ENCODE measurements at places on chromosomes 3 and 15. TPM values are rescaled to one million over a fixed set of nuclear protein-coding genes. Genes with fewer than 3 reads are reported as not detected.

DNA sequence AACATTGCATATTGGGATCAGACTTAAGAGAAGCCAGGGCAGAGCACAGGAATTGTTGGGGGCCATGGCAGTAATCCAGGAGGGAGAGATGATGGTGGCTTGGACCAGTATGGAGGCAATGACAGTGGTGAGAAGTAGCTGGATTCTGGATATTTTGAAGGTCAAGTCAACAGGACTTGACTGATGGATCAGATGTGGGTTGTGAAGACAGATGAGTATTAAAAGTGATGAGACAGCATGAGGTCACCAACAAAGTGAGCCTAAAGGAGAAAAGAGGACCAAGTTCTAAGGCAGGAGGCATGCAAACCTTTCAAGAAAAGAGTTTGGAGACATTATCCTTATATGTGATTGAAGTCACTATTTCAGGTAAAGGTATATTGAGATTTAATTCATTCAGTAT, 56.6 kb upstream of the TIPARP start:
- H3K4me3 ChIP-seq, result no peak overlapping the region
- H3K27me3 ChIP-seq, result peaks cover 2% of the 10 kb centered on the region
- DNase-seq, result no peak

GRCh38 chr15:31262901-31263671, 63.5 kb upstream of the KLF13 start:
- H3K27me3 ChIP-seq, result peaks cover 2% of the 10 kb centered on the region
- H3K36me3 ChIP-seq, result no peaks in the 10 kb centered on the region
- no peak overlapping the region for H3K4me3 ChIP-seq
- peaks cover 77% of the 10 kb centered on the region for H3K4me1 ChIP-seq
- DNase-seq, result no peak

GRCh38 chr15:90042766-90043529, 41.8 kb downstream of the ZNF710 start:
- H3K27ac ChIP-seq, result no peak overlapping the region
- peaks cover 44% of the 10 kb centered on the region for H3K4me1 ChIP-seq
- DNase-seq, result no peak
- no peaks in the 10 kb centered on the region for H3K36me3 ChIP-seq

The PLA1A gene
- total RNA-seq, result not detected

The PIGX gene
- 37.8 TPM for total RNA-seq

GRCh38 chr15:74343797-74344127, 23.7 kb downstream of the CYP11A1 start:
- peaks cover 2% of the 10 kb centered on the region for H3K27me3 ChIP-seq
- peaks cover 5% of the 10 kb centered on the region for H3K4me1 ChIP-seq
- no peak for DNase-seq
- no peak overlapping the region for H3K27ac ChIP-seq
- H3K36me3 ChIP-seq, result no peaks in the 10 kb centered on the region

The ATP13A5 gene
- not detected for total RNA-seq

DNA sequence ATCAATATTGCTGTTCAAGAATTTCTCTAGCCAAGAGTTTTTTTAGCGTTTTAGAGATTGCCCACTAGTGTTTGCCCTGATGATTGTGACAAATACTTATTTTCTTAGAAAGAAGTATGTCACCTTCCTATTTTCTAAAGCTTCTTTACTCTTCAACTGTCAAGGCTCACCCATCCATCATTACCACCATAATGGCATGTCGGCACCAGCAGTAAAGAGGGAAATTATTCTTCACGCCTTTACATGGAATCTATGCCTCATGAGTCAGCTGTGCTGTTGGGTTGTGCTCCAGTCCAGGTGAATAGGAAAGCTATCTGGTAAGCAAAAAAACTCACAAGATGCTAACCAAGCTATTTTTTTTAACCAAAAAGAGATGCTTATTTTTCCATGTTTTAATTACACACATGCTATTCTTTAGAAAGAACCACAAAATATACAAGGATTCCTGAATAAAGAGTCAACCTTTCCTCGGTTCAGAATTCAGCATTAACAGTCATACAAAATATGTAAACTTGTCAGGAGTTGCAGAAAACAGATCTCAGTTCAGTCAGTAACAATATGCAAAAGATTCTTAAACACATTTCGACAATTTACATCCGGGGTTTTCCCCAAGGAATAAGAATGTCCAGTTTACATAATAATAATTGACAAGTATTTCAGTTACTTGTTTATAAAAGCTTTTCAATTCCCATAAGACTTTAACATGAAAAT, 128.0 kb downstream of the ATP8B4 start:
- H3K27me3 ChIP-seq, result peaks cover 2% of the 10 kb centered on the region
- H3K4me1 ChIP-seq, result no peaks in the 10 kb centered on the region
- no peaks in the 10 kb centered on the region for H3K36me3 ChIP-seq
- no peak overlapping the region for H3K4me3 ChIP-seq

- H3K27me3 ChIP-seq, result peaks cover 9% of the 10 kb centered on the region
- no peaks in the 10 kb centered on the region for H3K36me3 ChIP-seq
- peaks cover 60% of the 10 kb centered on the region for H3K4me1 ChIP-seq
- DNase-seq, result peak; percentile 61
- H3K27ac ChIP-seq, result peak overlapping the region; percentile 87
- peak overlapping the region; percentile 96 for H3K4me3 ChIP-seq
Measured at GRCh38 chr3:66499881-66500575, 794 bp downstream of the LRIG1 start.

- H3K4me3 ChIP-seq, result no peak overlapping the region
- H3K4me1 ChIP-seq, result peaks cover 2% of the 10 kb centered on the region
- H3K36me3 ChIP-seq, result no peaks in the 10 kb centered on the region
- no peak for DNase-seq
Measured at GRCh38 chr3:8969241-8969640, 6.0 kb upstream of the RAD18 start.

- H3K4me3 ChIP-seq, result no peak overlapping the region
- H3K36me3 ChIP-seq, result no peaks in the 10 kb centered on the region
- H3K27me3 ChIP-seq, result no peaks in the 10 kb centered on the region
- H3K27ac ChIP-seq, result no peak overlapping the region
Measured at GRCh38 chr3:146889626-146890025, 284.5 kb upstream of the PLSCR5 start.

The UQCRC1 gene
- 231 TPM for total RNA-seq

DNA sequence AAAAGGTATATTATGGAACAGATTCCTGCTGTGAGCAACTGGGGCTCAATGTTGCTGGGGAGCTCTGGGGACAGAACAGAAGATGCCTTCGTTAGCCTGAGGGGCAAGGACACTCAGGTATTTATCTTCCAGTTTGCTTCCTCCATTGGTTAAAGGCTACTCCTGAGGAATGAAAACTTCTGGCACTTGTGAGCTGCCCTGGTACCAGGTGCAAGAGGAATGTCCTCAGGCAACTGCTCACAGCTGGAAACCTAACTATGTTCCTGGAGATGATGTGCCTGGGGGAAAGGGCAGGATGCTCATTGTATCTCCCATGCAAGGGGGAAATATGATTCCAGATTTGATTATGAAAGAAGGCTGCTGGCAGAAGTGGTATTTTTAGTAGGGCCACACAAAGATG, 54.0 kb upstream of the BBX start:
- H3K4me3 ChIP-seq, result no peak overlapping the region
- no peaks in the 10 kb centered on the region for H3K4me1 ChIP-seq
- no peak for DNase-seq
- no peak overlapping the region for H3K27ac ChIP-seq
- no peaks in the 10 kb centered on the region for H3K36me3 ChIP-seq
- H3K27me3 ChIP-seq, result peaks cover 17% of the 10 kb centered on the region

DNA sequence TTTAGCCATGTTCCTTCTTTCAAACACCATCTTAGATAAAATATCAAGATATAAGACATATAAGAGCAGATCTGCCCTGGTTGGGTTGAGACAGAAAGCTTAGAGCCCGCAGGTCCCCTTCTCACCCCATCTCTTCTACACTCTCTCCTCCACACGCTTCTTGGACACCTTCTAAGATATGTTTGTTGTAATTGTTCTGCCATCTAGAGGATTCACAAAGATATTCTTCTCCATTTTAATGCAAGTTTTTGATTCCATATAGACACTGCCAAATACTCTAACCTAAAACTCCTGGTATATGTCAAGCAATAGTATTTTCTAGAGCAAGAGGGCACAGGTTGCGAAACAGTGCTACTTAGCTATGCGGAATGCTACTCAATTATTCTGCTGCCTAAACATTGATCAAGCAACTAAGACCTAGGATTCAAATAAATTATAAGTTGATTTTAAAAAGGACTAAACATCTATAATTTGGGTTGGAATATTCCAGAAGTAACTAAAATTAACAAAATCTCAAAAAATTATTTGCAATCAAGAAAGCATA, 6.8 kb downstream of the CHRM5 start:
- DNase-seq, result no peak
- no peaks in the 10 kb centered on the region for H3K4me1 ChIP-seq
- no peaks in the 10 kb centered on the region for H3K27me3 ChIP-seq
- no peak overlapping the region for H3K4me3 ChIP-seq
- no peaks in the 10 kb centered on the region for H3K36me3 ChIP-seq

DNA sequence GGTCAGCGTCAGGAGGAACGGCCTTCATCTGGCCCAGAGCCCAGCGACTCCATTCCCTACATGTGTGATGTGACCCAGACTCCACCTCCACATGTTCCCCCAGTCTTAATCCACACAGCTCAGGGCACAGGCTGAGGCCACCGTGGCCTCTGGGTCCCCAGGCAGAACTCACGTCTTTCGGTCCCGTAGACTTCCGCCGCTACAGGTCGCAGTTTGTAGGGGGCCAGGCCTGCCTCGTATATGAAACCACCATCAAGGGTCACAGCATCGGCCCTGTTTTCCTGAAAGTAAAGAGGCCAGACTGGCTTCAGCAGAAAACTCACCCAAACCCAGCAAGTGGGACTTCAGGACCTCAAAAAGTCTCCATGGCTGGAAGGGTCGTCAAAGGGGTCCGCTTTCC, 8.6 kb downstream of the LTF start:
- no peak overlapping the region for H3K27ac ChIP-seq
- no peak overlapping the region for H3K4me3 ChIP-seq
- no peak for DNase-seq
- H3K27me3 ChIP-seq, result peaks cover 13% of the 10 kb centered on the region

DNA sequence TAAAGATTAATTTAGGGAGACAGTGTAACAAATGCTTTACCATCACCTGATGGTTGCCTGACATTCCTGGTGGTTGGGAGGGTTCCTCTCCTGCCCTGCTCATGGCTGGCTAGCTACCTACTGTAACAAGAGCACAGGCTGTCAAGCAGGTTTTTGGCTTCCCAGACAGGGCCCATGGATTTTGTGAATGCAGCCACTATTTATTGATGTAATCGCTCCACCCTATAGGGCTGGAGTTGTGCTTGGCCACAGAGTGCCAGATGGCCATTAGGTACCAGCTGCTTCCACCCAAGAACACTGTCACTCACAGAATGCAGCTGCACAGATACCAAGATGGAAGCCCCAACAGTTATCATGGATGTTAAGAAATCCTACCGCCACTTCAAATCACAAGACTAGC, 31.0 kb upstream of the KLHL25 start:
- H3K4me1 ChIP-seq, result no peaks in the 10 kb centered on the region
- DNase-seq, result no peak
- no peak overlapping the region for H3K4me3 ChIP-seq
- no peaks in the 10 kb centered on the region for H3K27me3 ChIP-seq
- H3K27ac ChIP-seq, result no peak overlapping the region

GRCh38 chr3:136247855-136248590, 2.1 kb upstream of the PCCB start:
- no peak overlapping the region for H3K27ac ChIP-seq
- DNase-seq, result no peak
- H3K4me3 ChIP-seq, result no peak overlapping the region
- H3K27me3 ChIP-seq, result no peaks in the 10 kb centered on the region
- H3K4me1 ChIP-seq, result peaks cover 15% of the 10 kb centered on the region

GRCh38 chr3:124966521-124967445, 32.2 kb upstream of the MUC13 start:
- H3K4me1 ChIP-seq, result peaks cover 8% of the 10 kb centered on the region
- H3K27me3 ChIP-seq, result no peaks in the 10 kb centered on the region
- H3K36me3 ChIP-seq, result peaks cover 13% of the 10 kb centered on the region
- H3K27ac ChIP-seq, result no peak overlapping the region

The MASP1 gene
- total RNA-seq, result not detected

- H3K27ac ChIP-seq, result no peak overlapping the region
- no peaks in the 10 kb centered on the region for H3K4me1 ChIP-seq
- peaks cover 3% of the 10 kb centered on the region for H3K27me3 ChIP-seq
- H3K36me3 ChIP-seq, result no peaks in the 10 kb centered on the region
Measured at GRCh38 chr15:66730168-66731021, 28.4 kb downstream of the SMAD6 start.

The LRRC58 gene
- total RNA-seq, result 22.2 TPM

The DYNLT2B gene
- total RNA-seq, result 16.3 TPM

The CSK gene
- 272 TPM for total RNA-seq

The VPS18 gene
- total RNA-seq, result 6.2 TPM

DNA sequence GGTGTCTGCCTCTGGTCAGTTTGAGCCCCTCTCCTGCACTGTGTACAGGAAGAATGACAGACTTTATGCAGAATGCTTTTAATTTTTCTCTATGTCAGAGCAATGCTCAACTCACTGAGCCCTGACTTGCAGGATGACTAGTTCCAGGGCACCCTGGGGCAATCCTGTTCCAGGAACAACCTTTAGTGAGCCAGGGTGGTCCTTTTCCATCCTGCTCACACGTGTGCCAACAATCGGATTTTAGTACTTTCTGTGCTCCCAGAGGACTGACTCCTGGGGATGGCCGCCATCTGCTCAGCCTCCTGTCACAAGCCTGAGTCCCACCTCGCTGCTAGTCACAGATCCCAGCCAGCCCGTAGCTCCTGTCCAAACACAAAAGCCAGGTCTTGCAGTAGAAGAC, 48.2 kb upstream of the ALDH1A3 start:
- peaks cover 25% of the 10 kb centered on the region for H3K27me3 ChIP-seq
- DNase-seq, result no peak
- H3K4me3 ChIP-seq, result no peak overlapping the region
- H3K36me3 ChIP-seq, result no peaks in the 10 kb centered on the region
- H3K27ac ChIP-seq, result no peak overlapping the region

The TMEM62 gene
- total RNA-seq, result 12.9 TPM

- no peaks in the 10 kb centered on the region for H3K4me1 ChIP-seq
- no peak overlapping the region for H3K27ac ChIP-seq
- DNase-seq, result no peak
- no peaks in the 10 kb centered on the region for H3K36me3 ChIP-seq
Measured at GRCh38 chr3:36229496-36229895, 150.8 kb upstream of the STAC start.

DNA sequence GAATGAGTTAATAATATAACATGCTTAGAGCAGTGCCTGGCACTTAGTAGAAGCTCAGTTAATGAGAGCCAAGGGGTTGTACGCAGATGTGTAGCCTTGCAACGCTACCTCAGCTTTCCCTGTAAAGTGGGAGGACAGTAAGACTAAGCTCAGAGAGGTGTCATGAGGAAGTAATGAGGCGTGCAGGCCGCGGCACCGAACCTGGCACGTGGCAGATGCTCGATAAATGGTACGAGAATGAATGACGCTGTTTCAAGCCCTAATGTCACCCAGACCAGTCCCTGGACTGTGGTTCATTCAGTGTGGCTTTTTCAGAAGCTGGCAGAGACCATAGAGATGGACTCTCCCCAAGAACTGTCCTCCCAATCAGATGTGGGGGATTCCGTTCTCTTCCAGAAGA, 21.2 kb downstream of the GRIP2 start:
- H3K27ac ChIP-seq, result no peak overlapping the region
- no peaks in the 10 kb centered on the region for H3K27me3 ChIP-seq
- no peaks in the 10 kb centered on the region for H3K36me3 ChIP-seq
- no peak overlapping the region for H3K4me3 ChIP-seq

The STAB1 gene
- 0.09 TPM for total RNA-seq

GRCh38 chr3:194730365-194730764, 44.7 kb downstream of the FAM43A start:
- DNase-seq, result no peak
- peaks cover 18% of the 10 kb centered on the region for H3K27me3 ChIP-seq
- H3K27ac ChIP-seq, result no peak overlapping the region
- H3K4me3 ChIP-seq, result no peak overlapping the region
- no peaks in the 10 kb centered on the region for H3K36me3 ChIP-seq
- H3K4me1 ChIP-seq, result no peaks in the 10 kb centered on the region

Data from activated CD4-positive, alpha-beta T cell treated with anti-CD3 and anti-CD28 coated beads for 36 hours (primary cell).